ENCODE measurements at places on chromosomes 3 and 15.

GRCh38 chr3:196222876-196223595 is 6.7 kb downstream of the SLC51A start:
- no peak for DNase-seq

GRCh38 chr3:11305509-11305908 is 33.3 kb downstream of the ATG7 start:
- no peak for DNase-seq

- no peak for DNase-seq
These were observed 48.0 kb upstream of the SCAANT1 start for GRCh38 chr3:63960048-63960711.

- no peak for DNase-seq
These were observed 19.3 kb upstream of the TSC22D2 start for GRCh38 chr3:150388498-150389418.

- no peak for DNase-seq
These were observed 109.7 kb downstream of the POLQ start for GRCh38 chr3:121436074-121436473.

DNA sequence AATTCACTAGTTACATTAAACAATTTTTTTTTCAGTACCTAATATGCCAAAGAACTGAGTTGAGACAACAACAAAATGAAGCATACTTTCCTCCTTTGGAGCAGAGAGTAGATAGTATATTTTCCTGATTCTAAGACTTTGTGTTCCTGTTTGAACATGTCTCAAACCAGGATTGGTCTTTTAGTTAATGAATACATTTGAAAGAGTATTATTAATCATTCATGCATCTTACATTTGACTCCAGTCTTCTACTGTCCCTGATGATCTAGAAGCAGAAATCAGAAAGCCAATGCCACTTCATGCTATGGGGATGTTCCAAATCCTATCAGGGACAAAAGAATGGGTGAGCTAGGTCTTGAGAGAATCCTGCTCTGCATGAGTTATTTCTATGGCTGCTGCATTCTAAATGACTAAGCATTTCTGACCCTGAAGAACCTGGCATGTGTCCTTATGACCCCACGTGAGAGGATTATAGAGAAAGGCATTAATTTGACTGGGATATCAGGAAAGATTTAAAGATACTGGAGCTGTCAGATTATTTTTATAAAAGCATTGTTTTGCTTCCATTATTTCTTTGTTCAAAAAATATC is 32.9 kb upstream of the MBNL1 start:
- no peak for DNase-seq

DNA sequence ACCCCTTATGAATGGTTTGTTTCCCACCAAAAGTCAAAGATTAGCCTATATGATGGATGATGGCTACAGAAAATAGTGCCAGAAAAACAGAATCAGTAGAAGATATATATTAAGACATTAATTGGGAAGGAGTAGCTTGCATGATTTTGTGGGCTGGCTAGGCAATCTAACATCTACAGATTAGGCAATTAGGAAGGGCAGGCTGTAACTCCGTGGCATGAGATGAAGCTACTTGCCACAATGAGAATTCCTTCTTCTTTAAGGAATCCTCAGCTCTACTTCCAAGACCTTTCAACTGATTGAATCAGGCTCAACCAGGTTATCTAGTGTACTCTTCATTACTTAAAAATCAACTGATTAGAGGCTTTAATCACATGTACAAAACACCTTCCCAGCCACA is 426.7 kb downstream of the LPP start:
- no peak for DNase-seq

- no peak for DNase-seq
These were observed 424.6 kb downstream of the GRM7 start for GRCh38 chr3:7285505-7285904.

DNA sequence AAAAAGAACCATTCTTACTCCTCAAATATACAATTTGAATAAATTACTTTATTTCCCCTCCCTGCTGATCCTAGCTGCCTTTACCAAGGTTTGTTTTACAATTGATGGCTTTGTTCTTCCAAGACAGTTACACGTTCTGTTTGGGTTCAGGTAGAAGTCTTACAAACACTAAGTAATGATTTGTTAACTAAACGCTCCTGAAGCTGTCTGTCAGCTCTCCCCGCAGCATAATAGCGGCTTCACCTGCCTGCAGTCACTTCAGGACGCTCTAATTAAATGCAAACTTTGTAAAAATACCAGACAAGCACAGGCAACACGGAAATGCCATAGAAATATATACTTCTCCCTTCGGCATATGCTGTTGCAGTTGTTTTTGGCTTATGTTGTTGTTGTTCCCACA is 176.4 kb upstream of the MDFIC2 start:
- DNase-seq = no peak

- no peak for DNase-seq
These were observed 168.8 kb downstream of the NUP210 start for GRCh38 chr3:13251166-13251903.

GRCh38 chr3:10561162-10561945 is 56.0 kb upstream of the ATP2B2 start:
- no peak for DNase-seq

DNA sequence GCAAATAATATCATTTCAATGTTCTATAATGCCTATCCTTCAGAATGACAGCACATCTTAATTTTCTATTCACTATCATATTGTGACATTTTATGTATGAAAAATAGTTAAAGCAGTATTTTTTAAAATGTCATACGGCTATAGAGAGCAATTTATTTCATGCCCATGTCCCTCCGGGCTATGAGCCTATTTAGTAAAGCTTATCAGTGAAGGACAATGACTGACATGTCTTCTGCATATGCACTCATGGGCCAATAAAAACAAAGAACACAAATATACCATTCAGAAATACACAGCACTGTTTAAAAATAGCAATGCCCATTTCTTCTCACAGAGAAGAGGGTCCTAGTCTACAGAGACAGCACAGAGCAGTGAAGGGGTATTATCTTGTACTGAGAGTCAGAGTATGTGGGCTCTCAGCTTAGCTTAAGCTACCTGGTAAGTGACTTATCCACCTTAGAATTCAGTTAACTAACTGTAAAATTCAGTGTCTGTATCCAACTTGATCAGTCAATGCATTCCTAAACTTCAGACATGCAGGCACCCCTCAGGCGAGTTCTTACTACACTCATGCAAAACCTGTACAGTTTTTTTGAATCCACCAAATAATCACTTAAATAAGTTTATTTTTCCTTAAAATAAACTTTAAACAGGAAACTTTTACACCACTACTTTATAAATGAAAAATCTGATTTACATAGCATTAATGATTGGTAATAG is 9.0 kb downstream of the GOLIM4 start:
- DNase-seq = no peak

- DNase-seq = no peak
These were observed 4.1 kb upstream of the CALML4 start for GRCh38 chr15:68209272-68209671.

- DNase-seq = no peak
These were observed 769.4 kb upstream of the GOLIM4 start for GRCh38 chr3:168865022-168865551.

DNA sequence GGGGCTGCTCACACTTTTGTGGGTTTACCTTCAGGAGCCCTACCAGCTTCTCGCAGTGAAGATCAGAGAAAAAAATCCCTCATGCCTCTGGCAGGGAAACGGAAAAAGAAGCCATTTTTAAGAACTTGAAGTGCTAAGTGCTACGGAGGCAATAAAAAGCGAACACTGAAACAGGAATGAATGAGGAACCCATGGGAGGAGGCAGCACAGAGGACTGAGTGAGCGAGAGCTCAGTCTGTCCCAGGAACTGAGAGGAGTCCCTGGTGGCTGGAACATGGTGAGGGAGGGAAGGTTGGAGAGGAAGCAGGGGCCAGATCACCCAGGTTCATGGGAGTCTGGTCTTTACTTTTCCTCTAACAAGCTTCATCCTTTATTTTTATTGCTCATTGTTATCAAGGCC is 228.1 kb upstream of the PROK2 start:
- DNase-seq = no peak

DNA sequence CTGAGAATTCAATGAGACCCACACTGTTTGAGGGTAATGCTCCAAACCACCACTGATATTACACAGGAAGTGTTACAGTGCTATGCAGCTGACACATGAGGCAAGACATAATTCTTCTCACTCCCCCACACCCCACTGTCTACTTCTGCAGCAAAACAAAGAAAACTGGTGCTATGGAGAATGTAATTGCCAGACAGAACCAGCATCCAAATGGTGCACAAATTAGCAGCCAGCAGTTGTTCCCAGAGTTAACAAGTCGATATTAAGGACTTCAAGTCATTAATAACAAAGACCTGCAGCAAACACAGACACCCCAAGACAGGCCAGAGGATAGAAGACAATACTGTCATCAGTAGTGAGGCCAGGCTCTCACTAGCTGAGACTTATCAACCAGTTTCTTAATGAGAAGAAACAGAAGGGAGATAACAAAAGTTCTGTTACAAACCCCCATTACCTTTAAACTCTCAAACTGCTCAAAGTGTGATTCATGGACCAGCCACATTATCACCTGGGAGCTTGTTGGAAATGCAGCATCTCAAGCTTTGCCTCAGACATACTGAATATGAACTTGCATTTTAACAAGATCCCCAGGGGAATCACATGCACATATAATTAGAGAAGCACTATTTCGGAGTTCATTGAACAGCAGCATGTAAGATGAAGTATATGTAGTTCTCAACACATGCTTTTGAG is 58.7 kb upstream of the FNDC3B start:
- DNase-seq = no peak

- DNase-seq = no peak
These were observed 223.6 kb upstream of the GAP43 start for GRCh38 chr3:115399750-115400149.
